NCI-H774 (cell line): ENCODE measurements at places on chromosomes 4 and X.

- DNase-seq: no peak
Observed at GRCh38 chrX:1325515-1326116, 11.0 kb upstream of the IL3RA start.

DNA sequence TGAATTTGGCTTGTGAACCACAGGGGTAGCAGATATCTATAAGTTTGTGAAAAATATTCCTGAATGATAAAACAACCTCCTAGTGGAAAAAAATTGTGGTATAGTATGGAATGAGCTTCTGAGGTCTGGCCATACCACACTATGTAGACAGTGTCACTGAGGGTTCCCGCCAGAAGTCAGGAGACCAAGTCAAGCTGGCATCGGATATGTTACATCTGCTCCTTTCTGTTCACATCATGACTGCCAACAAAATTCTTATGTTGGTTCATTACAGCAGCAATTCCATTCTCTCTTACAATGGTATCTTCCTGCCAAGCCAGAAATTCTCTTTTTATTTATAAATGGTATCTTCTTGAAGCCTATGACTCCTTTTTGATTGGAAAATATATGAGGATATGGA, 273.0 kb downstream of the PPP3CA start:
- DNase-seq: no peak

DNA sequence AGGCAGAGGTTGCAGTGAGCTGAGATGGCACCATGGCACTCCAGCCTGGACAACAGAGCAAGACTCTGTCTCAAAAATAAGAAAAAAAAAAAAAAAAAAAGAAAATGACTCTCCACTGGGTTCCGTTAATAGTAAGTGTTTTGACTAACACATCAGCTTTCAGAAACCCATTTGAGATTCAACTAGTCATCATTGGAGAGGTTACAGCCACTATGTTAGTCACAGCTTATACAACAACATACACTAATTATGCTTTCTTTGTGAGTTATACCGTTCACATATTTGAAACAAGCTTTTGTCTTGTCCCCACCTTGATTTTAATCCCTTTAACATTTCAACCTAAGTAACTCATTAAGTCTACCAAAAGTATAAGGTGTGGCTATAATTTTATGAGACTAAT, 48.2 kb downstream of the HADH start:
- DNase-seq: no peak

DNA sequence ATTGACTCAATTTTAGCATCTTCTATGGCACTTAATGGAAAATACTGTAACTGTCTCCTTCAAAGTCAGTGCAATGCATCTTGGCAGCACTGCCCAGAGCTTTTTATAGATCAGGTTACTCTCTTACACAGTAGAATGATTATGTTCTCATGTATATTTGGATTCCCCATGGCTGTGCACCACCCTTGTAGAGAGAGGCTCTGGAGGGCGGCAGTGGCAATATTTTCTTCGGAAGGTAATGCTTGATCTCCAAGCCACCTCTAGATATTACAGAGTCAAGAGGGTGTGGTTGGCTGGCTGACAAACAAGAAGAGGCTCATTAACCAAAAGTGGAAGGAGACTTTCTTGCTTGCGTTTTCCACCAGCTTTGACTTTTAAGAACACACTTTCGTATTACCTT, 72.8 kb upstream of the ARSJ start:
- no peak for DNase-seq

GRCh38 chrX:54182194-54182863, 725 bp downstream of the FAM120C start:
- DNase-seq: peak; percentile 9

DNA sequence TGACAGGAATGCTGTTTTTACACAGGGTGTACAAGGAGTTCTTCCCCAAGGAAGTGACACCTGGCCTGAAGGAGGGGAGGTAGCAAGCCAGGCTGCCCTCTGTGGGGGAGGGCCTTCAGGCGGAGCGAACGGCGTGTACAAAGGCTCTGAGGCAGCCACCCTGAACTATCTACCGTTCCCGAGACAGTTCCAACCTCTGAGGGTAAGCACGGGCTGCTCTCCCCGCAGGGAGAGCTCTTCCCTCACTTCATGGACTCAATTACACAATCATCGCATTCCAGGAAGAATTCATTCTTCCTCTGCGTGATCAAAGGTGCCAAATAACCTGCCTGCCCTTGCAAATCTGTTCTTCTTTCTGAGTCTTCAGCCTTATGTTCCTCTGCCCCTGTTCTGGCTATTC, 4.8 kb downstream of the ELK1 start:
- DNase-seq: no peak

- DNase-seq: no peak
Observed at GRCh38 chr4:5742968-5743367, 32.0 kb downstream of the EVC start.

DNA sequence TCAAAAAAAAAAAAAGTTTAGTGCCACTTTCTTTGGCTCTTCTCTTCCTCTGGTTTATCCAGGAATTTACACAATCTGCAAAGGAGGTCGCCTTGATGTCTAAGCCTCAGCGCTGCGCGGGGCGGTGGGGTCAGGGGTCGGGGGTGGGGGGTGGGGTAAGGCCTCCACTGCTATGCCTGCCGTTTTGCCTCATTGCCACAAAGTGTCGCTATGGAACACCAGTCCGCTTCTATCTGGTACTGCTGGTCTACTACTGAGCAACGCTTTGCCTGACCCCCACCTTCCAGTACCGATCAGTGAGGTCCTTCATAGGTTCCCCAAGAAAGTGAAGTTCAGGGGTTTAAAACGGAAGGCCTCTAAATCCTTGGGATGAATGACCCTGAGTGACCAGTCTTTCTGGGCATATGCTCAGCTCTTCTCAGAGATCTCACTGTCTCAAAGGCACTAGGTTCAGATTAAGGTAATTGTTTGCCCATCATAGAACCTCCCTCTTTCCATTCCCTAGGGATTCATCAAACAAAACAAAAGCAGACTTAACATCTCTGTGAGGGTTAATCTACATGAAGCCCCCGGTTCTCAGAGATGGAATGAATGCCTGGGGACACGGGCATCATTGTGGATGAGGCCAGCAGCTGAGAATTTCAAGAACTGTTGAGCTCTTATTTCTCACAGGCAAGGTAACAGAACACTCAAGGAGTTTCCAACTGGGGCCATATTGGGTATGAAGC, 16.9 kb upstream of the TSR2 start:
- no peak for DNase-seq

DNA sequence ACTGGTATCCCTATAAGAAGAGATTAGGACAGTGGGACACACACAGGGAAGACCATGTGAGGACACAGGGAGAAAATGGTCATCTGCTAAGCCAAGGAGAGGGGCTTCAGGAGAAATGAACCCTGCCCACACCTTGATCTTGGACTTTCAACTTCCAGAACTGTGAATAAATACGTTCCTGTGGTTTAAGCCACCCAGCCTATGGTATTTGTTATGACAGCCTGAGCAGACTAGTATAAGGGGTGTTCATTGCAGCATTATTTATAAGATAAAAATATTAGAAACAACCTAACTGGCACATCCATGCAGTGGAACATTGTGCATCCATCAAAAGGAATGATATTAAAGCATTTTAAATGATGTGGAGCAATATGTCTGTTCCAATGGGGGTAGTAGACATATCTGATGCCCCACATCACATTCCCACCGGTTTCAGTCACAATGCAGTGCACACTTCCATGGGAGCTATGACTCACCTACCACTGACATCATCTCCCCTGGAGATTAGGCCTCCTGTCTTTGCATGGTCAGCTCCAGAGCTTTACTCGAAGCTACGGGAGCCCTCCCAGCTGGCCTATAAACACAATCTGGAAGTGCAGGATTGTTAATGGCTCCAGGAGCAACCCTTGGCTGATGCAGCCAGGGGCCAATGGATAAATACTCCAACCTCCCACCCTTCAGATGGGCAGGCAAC, 38.9 kb upstream of the MAMLD1 start:
- DNase-seq: no peak

GRCh38 chr4:112564706-112565270, 48.8 kb upstream of the NEUROG2 start:
- no peak for DNase-seq

DNA sequence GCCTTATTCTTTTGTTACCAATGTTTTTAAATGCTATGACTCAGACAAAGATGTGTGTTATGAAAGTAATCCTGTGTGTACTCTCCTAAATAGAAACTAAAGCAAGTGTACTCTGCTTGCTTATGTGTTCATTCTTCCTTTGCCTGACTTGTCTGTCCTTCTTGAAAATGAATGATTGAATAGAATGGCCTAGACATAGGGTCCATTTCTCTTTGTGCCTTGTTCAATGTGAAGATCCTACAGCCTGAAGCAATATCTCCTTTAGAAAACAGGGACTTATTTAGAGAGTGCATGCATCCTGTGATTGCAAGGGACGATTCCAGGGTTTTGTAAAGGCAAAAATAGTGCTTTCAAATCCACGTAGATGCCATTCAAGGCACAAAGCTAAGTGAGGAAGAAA, 343.6 kb upstream of the TACR3 start:
- no peak for DNase-seq

- no peak for DNase-seq
Observed at GRCh38 chrX:103155201-103155600, 59.7 kb upstream of the BEX4 start.

DNA sequence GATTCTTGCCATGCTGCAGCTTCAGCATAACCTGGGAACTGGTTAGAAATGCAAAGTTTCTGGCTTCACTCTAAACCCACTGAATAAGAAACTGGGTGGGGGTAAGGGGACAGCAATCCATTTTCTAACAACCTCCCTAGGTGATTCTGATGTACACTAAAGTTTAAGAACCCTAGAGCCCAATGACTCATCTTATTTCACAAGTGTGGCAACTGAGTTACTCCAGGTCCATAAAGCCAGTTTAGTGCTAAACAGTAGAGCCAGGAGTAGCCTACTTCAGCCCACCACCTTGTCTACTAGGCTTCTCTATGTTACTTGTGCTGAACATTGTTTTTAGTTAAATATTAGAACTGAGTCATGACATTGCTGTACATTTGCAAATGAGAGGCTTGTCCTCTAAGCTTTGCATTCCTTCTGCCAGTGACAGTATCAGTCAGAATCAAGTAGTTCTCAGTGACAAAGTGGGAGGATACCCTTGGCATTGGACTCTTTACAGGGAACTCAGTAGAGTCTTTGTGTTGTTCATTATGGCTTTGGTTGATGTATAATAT, 518.0 kb downstream of the RPA4 start:
- no peak for DNase-seq

GRCh38 chr4:145861336-145862318, 77.0 kb downstream of the ZNF827 start:
- no peak for DNase-seq

DNA sequence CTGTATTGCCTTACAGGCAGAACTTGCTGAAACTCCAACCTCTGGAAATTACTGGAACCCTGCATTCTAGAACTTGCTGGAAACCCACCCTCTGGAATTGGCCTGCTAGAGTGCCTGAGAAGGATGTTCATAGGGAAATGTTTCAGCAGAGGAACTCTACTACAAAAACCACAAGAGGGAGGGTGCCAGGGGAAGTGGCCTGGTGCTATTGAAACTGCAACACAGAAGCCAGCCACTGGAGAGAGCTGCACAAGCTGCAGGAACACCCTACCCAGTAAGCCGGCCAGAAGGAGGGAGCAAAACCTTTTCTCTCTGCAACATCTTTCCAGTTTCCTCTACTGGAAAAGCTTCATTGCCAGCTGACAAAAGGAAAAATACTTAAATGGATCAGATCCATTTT, 2.5 kb upstream of the BRWD3 start:
- DNase-seq: no peak

DNA sequence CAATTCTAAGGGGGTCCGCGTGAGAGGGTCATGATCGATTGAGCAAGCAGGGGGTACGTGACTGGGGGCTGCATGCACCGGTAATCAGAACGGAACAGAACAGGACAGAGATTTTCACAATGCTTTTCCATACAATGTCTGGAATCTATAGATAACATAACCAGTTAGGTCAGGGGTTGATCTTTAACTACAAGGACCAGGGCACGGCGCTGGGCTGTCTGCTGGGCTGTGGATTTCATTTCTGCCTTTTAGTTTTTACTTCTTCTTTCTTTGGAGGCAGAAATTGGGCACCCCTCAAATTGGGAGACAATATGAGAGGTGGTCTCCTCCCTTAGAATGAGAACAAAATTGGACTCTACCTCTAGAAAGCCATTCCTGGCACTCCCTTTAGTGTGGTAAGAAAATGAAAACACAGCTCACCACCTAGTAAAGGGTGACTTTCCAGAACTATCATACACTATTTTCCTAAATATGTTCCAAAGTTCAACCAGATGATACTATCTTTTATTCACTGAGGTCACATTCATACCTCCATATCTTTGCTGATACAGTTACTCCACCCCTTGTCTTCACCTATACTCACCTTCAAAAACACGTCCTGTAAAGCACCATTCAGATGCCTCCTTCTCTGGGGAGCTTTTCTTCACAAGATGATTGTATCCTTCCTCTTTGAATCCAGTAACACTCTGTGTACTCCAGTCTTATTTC, 1058.3 kb upstream of the SLIT2 start:
- DNase-seq: no peak

GRCh38 chrX:39398215-39398962, 597.1 kb downstream of the MID1IP1 start:
- peak; percentile 27 for DNase-seq

DNA sequence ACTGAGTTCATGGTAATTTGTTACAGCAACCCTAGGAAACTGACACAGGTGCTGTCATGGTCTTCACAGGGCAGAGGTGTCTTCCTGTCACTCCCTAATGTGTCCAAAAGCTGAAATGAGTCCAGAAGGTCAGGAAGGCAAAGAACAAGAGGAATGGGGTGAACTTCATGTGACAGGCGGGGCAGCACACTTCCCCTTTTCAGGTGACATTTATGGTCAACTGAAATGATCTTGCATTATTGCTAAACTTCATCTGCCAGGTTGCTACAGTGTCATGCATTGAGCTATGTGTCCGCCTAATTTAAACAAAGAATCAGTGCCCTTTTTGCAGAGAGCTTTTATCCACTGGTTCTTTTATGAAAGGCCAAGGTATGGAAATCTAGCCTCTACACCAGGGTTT, 15.9 kb upstream of the CCDC149 start:
- no peak for DNase-seq

- DNase-seq: no peak
Observed at GRCh38 chr4:134862116-134862515, 660.5 kb upstream of the PABPC4L start.

GRCh38 chrX:49958727-49959485, 36.5 kb downstream of the CLCN5 start:
- DNase-seq: no peak

DNA sequence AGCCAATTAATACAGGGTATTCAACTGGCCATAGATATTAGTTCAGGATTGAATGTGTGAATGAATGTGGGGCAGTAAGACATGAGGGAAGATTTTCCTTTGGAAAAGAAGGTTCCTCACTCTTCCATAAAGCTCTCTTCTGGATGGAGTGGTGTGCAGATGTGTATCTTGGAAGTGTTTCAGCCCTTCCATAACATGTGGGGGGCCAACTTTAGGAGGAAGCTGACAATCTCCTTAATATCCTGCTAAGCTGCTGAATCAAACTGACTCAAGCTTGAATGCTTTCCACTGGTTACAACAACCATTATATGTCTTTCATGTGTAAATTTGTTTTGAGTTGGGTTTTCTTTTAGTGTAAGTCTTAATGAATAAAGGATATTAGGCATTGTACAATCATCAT, 40.3 kb downstream of the FANCB start:
- no peak for DNase-seq
